ENCODE measurements at places on chromosomes 6 and 20. TPM values are rescaled to one million over a fixed set of nuclear protein-coding genes. Genes with fewer than 3 reads are reported as not detected.

Gene RAB23
- 0.25 TPM for polyA plus RNA-seq

Gene AGER
- polyA plus RNA-seq = 0.60 TPM

Gene MICAL1
- polyA plus RNA-seq = 7.5 TPM

Gene COL10A1
- polyA plus RNA-seq = not detected
